Activated T-helper 1 cell treated with anti-CD3 and anti-CD28 coated beads, Interleukin-2, amount 50 U/mL, for 16 hours (primary cell): ENCODE measurements at places on chromosomes 13 and 19.

GRCh38 chr13:66805657-66806056 lies 424.5 kb downstream of the PCDH9 start:
- DNase-seq = no peak

GRCh38 chr19:33024398-33024797 lies 40.3 kb downstream of the RHPN2 start:
- DNase-seq = no peak

DNA sequence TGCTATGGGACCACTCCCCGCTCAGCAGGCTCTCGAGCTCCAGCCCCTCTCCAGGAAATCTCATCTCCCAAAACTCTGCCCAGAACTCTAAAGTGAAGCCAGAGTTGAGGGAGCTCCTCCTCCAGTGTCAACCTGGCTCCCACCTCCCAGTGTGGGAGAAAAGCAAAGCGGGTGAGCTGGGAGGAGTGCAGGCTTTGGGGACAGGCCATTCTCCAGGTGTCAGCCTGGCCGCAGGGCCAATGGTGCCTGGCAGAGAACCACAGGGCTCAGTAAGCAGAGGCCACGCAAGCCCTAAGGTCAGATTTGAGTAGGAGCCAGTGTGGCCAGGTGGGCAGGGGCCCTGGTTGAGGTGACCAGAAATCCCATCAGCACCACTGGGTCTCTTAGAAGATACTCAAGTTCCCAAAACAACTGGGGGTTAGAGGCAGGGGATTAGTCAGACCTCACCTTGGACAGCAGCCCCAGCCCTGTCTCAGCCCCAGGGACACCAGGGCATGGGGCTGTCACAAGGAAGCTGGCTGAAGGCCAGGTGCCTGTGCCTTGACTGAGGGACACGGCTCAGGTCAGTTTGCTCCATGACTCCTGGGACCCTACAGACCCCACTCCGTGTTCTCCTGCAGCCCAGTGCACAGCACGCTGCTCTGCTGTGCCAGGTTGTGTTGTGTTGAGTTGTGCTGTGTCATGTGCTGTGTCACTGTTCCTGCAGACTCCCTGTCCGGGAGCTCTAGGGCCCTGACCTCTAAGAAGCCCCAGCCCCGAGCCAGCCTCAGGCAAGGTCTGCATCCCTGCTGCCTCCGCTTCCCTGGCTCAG lies 2.8 kb upstream of the ZNF181 start:
- no peak for DNase-seq

DNA sequence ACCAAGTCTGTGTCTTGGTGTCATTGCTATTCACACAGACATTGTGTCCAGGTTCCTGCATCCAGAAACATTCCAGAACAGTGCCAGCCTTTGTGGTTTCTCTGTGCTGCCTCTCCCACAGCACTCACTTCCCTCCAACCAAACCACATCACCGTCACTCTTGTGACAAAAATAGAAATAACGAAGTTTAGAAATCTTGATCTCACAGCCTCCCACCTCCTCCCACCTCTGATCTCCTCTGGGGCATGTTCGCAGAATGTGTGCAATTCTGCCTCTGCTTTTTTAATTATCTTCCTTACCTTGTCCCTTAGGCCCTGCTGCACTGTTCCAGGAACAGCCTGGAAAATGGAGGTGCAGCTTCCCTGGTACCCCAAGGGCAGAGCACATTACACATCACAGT lies 8.7 kb upstream of the SERPINE3 start:
- DNase-seq = no peak
